CD4-positive, alpha-beta T cell (primary cell): ENCODE measurements at places on chromosomes 7 and 10.

DNA sequence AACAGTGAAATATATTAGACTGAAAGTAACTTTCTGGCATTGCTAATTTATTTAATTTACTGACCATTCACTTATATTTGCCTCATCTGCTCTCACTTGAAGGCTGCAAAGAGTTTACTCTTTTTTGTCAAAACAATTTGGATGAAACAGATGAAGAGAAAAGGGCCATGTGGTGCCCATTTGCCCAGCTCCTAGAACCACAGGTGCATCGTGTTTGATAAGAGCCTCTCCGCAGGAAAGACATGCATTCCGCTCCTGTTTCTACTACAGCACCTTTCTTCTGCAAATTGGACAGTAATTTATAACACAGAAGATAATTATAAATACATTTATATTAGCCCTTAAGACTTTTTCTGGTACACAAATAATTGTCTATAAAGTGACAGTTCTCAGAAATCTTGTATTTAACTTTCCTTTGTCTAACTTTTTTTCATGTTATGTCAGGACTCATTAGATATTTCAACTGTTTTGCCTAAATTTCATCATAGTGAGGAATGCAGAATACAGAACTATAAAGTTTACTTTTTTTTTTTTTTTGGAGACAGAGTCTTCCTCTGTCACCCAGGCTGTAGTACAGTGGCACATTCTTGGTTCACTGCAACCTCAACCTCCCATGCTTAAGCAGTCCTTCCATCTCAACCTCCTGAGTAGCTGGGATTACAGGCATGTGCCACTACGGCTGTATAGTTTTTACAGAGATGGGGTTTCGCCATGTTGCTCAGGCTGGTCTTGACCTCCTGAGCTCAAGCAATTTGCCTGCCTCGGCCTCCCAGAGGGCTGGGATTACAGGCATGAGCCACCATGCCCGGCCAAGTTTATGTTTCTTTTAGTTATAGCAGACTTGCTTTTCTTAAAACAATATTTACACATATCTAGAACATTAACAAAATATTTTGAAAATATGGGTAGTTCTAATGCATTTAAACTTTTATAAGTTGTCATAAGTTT is 869 bp downstream of the LAMB4 start:
- DNase-seq, result no peak

GRCh38 chr10:68082872-68083271 is 7.8 kb upstream of the HERC4 start:
- no peak for DNase-seq

GRCh38 chr10:102134416-102134815 is 1.6 kb downstream of the PPRC1 start:
- no peak for DNase-seq

DNA sequence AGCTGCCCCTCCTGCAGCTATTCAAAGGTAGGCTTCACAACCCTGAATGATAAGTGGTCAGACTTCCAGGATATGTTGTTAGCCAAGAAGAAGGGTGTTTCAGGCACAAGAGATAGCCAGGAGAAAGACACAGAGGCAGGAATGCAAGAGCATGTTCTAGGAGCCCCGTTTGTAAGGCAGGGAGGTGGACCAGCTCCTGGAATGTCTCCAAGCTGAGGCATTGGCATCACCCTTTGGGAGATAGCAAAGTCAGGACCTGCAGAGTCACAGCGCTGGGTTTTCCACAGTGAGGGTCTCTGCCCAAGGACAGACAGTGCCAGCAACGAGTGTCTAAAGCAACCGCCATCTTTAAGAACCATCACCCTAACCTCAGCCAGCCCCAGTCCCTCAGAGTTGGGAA is 484.5 kb upstream of the ZMIZ1 start:
- no peak for DNase-seq

DNA sequence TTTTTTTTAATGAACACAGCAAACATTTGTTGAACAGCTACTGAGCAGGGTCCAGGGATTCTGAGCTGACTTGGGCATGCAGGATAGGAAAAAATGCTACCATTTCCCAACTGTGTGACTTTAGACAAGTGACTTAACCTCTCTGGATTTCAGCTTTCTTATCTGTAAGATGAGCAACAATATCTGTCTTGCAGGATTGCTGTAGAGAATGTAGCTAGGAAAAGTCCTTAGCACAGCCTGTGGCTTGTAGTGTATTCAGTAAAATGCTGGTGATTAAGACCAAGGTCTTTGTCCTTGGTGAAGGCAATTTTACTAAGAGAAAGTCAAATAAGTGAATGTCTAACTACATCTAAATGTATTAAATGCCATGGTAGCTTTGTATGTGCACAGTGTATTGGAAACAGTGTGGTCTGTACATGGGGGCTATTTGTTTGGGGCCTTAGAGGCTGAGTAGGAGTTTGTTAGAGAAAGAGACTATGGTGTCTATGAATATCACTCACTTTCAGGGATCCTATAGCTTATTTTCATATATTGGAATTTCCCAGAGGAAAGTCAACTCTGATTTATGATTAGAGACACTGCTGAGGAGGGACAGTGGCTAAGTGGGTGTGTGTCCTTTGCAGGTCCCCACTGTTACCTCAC is 118.9 kb downstream of the CDH23 start:
- no peak for DNase-seq

- DNase-seq, result no peak
Observed at GRCh38 chr7:32542595-32542994, 47.3 kb downstream of the AVL9 start.

- DNase-seq, result no peak
Observed at GRCh38 chr7:92255308-92255707, 9.5 kb downstream of the ANKIB1 start.

DNA sequence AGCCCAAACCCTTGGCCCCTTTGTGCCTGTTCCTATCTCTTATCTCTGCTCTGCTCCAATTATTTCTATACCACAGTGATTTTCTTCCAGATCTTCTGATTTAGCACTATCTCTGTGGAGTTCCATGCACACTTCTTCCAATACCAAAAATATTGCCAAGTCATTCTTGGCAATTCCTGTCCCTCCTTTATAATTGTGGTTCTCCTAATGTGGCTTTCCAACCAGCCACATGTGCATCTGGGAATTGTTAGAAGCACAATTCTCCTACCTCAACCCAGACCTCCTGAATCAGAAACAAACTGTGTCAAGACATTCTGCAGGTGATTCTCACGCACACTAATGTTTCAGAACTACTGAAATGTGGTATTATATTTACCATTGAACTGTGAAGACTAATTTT is 447.8 kb upstream of the IGFBP3 start:
- DNase-seq, result no peak

DNA sequence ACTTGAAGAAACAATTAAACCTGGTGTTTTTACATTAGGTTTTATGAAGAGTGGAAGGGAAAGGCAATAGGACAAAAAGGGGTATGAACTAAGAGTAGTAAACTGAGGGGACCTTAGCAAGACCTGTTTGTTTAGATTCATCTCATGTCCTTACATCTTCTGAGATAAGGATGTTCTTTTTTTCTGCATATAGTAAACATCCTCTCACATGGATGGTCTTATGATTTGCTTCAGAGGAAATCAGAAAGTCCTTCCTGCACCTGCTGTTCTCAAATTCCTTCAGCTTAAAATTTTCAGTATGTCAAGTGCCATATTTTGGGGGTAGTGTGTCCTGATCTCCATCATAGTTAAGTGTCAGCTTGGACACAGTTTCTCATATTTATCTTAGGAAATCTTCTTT is 232.6 kb downstream of the ADK start:
- DNase-seq, result no peak

DNA sequence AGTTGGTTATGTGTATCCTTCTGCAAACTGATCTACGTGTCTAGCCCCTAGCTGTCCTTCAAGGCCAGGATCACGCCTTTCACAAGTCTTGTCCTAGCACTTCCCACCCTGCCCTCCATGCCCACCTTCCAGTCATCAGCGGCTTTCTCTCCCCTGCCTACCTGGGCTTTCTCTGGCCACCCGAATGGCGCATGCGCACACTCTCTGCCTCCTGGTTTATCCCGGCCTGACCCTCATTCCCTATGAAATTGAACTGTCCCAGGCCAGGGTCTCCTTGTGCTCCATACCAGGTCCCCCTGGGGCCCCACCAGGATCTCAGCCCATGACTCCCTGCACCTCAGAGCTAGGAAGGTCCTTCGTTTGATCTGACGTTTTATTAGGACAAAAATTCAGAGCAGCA is 31.6 kb upstream of the CTBP2 start:
- DNase-seq, result no peak

DNA sequence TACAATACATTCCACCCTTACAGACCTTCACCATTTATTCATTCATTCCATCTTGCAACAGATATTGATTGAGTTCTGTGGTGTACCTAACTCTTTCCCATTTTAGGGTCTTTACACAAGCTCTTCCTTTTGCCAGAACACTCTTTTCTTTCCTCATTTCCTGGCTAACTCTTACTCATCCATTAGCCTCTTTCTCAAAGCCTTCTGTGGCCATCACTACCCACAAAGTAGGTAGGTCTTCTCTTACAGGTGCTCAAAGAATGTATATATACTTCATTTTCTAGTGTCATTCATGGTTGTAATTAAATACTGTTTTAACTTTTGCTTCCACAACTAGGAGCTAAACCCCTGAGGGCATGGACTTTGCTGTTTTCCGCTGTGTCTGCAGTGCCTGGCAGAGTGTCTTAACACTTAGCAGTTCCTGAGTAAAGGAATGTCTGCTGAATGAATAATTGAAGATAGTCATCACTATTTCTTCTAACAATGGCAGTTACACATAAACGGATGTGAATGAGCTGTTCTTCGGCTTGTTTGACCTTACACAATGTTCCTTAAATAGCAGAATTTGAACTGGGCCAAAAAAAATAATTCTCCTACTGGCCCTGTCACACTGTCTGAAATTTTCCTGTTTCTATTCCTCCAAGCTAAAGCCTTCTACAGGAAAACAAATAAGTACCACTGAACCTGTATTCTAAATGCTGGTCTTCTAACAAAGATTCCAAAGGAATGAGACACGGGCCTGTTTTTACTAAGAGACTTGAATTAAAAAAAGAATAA is 15.1 kb downstream of the BCAP29 start:
- no peak for DNase-seq

DNA sequence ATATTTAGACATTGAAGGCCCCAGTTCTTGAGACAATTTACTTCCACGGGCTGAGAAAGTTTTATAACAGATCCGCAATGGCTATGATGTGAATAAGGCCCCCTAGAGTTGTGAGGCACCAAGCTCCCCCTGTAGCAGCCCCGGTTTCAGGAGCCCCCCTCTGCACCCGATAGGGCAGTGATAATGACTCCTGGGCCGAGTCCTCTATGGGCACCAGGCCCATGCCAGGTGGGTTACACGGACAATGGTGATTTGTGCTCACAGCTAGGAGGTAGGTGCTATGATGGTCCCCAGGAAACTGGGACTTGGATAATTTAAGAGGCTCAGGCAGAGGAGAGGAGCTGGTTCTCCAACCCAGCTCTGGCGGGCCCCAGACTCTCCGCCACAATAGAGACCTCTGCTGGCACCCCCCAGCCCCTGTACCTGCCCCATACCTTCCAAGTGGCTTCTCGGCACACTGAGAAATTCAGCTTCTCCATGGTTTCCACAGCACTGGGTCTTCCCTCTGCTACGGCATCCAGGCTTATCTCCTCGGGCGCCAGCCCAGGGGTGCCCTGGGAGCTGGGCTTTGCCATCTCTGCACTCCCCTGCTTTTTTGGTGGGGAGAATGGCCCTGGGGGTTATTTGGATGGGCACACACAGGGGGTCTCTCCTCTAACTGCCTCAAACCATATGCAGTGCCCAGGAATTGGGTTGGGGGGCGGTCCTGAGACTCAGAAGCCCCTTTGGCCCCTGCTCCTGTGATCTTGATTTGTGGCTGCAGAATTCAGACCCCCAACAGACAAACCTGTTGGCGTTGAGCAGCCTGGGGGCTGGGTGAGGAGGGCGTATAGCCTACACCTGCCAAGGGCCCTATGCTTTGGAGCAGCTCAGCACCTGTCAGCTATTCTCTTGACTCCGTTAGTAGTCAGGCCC is 12.2 kb upstream of the KCP start:
- no peak for DNase-seq

- no peak for DNase-seq
Observed at GRCh38 chr10:59856104-59856503, 50.3 kb downstream of the CCDC6 start.

- no peak for DNase-seq
Observed at GRCh38 chr10:112887968-112888367, 62.1 kb upstream of the TCF7L2 start.

DNA sequence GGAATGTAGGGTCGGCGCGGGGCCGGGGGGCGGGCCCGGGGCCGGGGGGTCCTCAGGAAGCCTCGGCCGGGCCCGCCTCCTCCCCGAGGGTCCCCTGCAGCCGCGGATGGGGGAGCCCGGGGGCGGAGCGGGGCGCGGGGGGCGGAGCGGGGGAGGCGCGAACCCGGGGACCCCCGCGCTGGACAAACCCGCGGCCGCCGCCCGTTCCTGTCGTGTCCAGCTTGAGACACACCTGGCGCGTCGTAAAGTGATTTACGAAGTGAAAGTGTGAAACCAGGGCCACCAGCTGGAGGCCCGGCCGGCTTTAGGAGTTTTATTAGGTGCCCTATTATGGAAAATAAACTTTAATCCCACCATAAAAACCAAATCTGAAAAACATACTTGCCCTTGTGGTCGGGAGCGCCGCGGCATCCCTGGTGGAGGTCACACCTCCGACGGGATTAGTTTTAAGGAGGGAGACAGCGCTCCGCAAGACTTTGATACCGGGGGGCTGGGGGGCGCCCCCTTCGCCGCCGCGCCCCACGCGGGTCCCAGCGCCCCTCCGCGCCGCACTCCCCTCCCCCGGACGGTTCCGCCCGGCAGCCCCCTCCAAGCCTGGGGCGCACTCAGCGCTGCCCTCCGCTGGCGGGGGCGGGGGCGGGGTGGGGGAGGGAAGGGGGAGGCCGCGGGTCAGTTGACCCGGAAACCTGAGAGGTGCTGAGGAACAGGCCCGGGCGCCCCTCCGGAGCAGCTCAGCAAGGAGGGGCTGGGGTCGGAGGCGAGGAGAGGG is 10.3 kb downstream of the MNX1 start:
- DNase-seq, result no peak

DNA sequence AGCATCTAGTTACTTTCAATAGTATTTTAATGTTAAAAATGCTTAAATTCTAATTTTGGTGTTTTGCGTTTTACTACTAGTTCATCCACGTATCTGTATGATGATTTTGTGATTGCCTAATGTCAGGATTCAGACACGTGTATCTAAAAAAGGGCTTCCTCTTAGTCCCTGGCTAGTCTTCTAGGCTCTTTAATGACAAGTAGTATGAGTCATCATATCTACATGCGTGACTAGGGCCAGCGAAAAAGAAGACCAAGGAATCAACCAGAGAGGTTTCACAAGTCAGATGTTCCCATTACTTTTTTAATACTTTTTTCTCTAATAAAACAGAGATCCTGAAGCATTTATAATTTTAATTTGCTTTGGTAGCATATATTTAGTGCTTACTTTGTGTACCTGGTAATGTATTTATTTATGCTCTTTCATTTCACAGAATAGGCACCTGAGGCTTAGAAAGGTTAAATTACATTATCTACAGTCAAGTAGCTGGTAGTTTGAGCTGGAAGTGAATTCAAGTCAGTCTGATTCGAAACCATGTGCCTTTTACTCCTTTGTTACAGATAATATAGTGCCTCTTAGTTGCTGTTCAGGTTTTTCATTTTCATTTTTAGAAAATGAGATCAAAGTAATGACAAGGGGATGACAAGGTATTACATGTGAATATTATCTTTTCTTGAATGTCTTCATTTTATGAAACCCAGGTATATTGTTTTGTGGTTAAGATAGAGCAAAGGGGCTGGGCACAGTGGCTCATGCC is 140.3 kb downstream of the FOXP2 start:
- DNase-seq, result no peak

- DNase-seq, result no peak
Observed at GRCh38 chr10:115084277-115084850, 8.8 kb upstream of the ATRNL1 start.
